CD8-positive, alpha-beta T cell (primary cell): ENCODE measurements at places on chromosomes 12 and 14.

GRCh38 chr14:103185051-103186029 lies 62.1 kb downstream of the TNFAIP2 start:
- DNase-seq = no peak

GRCh38 chr14:94681300-94682060 lies 69.3 kb downstream of the SERPINA3 start:
- DNase-seq = no peak

- no peak for DNase-seq
Observed at GRCh38 chr12:15726027-15726877, 62.9 kb downstream of the EPS8 start.

- DNase-seq = no peak
Observed at GRCh38 chr12:120369603-120370342, 809 bp upstream of the MSI1 start.

GRCh38 chr12:31324845-31325523 lies 966 bp downstream of the SINHCAF start:
- peak; percentile 71 for DNase-seq

GRCh38 chr12:121578230-121579189 lies 2.3 kb downstream of the KDM2B start:
- DNase-seq = no peak

GRCh38 chr12:41709463-41710285 lies 435.0 kb downstream of the GXYLT1 start:
- DNase-seq = no peak

DNA sequence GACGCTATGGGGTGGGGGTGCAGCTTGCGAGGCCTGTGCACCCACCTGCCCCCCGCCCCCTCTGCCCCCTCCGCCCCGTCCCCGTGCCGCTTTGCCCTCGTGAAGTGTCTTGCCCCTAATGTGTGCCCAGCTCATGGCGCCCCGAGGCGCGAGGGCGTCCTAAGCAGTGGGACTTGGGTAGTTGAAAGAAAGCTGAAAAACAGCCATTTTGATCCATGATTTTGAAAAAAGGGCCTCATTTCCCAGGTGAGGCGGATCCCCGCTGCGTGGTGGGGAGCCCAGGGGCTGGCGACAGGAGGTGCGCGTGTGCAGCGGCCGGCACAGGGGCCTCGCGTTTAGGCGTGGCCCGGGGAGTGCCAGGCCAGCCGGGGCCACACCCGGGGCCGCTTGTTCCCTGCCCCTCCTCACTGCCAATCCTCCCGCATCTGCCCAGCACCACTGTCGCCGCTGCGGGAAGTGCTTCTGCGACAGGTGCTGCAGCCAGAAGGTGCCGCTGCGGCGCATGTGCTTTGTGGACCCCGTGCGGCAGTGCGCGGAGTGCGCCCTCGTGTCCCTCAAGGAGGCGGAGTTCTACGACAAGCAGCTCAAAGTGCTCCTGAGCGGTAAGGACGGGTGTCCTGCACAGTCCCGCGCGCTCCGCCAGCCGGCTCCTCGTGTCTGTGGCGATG lies 11.8 kb downstream of the ZFYVE21 start:
- DNase-seq = no peak

DNA sequence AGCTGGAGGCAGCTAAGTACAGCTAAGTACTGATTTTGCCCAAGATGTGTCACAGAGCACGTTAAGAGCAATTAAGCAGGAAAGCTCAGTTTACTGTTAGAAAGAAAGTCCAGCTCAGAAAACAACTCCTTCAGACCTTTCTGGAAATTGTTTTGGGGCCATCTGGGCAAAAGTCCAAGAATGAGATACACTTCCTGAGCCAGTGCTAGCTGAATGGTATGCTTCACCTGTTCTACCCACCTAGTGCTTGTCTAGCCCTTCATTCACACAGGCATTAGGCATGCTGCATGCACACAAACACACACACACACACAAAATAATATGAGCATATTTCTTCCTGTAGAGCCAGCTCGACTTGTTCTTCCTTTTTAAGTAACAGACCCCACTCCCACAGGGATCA lies 6.6 kb upstream of the IKZF4 start:
- no peak for DNase-seq

DNA sequence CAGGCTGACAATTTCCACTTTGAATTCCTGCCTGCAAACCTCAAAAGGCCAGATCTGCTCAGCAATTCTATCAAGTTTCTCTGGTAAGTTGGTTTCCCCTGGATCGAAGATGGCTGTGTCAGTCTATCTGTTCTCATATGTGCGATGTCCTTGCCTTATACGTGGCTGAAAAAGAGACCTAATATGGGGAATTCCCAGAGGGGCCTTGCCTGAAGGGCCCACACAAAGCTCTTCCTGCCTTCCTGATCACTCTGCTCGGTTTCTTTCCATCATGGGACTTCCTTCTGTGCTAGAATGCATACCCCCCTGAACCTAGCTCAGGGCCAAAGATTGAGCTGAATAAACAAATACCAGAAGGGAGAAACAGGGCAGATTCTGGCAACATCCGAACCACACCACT lies 13.2 kb downstream of the TCL1B start:
- DNase-seq = no peak

GRCh38 chr14:51004801-51005526 lies 60.7 kb upstream of the PYGL start:
- no peak for DNase-seq
